ENCODE measurements at places on chromosomes 11 and 22. TPM values are rescaled to one million over a fixed set of nuclear protein-coding genes. Genes with fewer than 3 reads are reported as not detected.

PRG3 gene
- not detected for total RNA-seq

PRRG4 gene
- total RNA-seq = 7.7 TPM

PVALB gene
- total RNA-seq = not detected

DDI1 gene
- not detected for total RNA-seq

CHRDL2 gene
- total RNA-seq = not detected

PRSS23 gene
- total RNA-seq = 101 TPM

Data from bronchial epithelial cell (primary cell).